ENCODE measurements at places on chromosomes 12 and 14.

GRCh38 chr14:22026527-22026926 lies 352.9 kb upstream of the OR4E1 start:
- no peak for DNase-seq

DNA sequence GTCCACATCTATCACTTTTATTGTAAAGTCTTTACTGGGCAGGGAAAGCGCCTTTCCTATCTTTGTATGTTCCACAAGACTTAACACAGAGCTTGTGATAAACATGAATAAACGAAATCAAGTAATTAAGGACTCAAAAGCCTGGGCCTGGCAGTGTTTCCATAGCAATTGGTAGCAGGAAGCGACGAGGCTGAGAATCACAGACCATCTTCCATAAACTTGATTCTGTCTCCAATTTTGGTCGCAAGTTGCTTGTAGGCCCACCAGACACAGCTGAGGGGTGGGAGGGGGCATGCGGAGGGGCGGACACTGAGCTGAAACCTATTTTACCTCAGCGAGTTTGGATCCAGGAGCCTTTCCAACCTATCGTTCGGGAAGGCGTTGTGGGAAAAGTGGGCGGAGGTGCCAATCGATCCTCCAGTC lies 302 bp downstream of the CCDC38 start:
- DNase-seq: no peak

DNA sequence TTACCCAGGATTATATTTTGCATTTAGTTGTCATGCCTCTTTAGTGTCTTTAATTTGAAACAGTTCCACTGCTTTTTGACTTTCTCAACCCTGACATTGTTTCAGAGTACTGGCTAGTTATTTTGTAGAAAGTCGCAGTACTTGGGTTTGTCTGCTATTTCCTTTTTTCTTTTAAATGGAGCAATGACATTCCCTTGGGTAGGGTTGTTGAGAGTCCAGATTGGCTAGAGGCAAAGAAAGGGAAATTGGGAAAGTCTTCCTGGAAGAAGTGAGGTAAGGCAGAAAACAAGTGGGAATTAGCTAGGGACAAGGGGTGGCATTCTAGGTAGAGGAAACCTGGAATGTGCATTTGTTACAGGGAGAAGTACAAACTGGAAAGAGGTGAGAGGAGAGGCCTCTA lies 245.9 kb downstream of the EMP1 start:
- DNase-seq: no peak

GRCh38 chr12:20704860-20705259 lies 9.7 kb downstream of the SLCO1C1 start:
- no peak for DNase-seq

DNA sequence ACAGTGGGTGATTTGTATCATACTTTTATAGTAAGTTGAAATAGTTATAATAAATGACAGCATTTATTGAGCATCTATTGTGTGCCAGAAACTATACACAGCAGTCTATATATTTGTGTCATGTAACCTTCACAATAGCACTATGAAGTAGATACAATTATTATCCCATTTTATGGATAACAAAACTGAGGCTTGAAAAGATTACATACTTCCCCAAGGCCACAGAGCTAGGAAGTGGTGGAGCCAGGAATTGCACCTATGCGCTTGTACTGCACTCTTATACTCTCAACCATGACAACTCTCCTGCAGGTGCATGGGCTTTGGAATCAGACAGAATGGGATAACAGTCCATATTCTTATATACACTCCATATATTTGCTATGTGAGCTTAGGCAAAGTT lies 110.6 kb upstream of the SOX5 start:
- no peak for DNase-seq

DNA sequence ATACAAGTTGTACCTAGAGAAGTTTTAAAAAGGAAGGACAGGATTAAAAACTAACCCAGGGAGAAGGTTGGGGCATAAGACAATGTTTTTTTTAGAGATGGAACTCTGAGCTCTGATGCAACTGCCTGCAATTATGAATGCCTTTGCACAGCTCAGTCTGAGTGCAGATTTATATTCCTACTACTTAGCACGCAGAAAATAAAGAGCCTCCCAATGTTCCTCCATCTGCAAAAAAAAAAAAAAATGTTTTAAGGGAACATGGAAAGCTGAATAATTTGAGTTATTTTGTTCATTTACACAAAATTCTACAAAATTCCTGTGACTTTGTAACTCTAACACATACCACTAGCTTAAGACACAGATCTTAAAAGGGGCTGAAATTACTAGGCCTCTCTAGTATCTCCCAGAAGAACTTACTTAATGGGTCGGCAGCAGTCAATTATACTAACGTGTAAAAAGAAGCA lies 15.7 kb downstream of the CLIP1 start:
- no peak for DNase-seq

DNA sequence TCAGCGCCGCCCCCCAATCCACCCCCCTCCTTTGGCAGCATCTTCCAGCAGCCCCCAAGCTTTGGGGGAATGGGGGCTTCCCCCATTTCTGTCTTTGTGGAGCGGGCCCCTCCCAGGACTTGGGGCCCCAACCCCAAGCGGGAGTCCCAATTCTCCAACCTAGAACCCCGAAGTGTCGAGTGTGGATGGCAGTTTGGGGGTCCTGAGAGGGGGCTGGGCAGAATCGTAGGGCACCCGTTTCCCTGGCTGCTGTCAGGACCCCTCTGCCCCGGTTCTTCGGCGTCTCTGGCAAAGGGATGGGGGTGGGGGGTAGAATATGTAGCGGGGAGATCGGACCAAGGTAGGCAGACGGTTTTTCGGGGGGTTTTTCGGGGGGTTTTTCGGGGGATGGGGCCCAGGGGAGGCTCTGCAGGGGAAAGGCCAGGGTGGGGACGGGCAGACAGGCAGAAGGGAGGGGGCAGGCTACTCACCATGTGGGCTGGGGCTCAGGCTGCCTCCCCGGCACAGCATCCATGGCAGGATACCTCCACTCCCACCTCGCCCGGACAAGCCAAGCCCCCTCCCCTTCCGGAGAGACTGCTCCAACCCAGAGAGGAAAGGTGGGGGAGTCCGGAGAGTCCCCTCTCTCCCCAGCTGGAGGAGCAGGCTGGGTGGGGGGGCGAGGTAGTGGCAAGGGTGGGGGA lies 739 bp downstream of the JPH4 start:
- no peak for DNase-seq

GRCh38 chr14:75409316-75410205 lies 18.3 kb upstream of the JDP2 start:
- DNase-seq: no peak

DNA sequence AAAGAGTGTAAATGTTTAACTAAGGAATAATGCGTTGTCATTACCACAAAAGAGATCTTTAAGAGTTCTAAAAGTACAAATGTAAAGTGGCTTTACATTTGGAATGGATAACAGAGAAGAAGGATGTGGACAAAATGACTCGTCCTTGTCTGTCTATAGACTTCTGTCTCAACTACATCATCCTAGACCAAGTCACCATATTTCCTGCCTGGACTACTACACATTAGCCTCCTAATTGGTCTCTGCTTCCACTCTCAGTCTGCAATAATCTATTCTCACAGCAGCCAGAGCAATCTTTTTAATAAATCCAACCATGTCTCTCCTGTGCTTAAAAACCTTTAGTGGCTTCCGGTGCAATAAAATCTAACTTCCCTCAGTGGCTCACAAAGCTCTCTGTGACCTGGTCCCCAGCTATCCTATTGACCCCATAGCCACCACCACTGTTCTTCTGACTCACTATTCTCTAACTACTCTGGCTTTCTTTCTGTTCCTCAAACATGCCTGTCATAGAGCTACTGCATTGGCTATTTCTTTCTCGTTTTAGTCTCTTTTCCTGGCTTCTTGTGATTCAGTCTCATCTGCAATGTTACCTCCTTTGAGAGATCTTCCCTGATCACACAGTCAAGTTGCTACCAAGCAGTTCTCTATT lies 91.1 kb downstream of the MYF5 start:
- no peak for DNase-seq

DNA sequence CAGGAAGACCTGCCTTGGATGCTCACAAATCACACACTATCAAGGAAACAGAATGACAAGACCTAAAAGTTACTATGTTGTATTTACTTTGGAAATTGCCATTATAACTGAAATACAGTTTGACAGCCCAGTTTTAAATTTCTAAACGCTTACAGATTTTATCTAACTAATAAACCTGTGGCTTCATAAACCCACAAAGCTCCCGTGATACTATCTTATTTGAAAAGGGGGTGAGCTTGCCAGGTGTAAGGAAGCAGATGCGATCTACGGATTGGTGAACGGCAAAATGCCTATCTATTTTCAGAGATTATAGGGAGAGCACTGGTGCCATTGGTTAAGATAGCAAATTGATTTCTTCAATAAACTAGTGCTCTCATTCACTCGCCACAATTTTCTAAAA lies 485.5 kb downstream of the BCAT1 start:
- DNase-seq: no peak

DNA sequence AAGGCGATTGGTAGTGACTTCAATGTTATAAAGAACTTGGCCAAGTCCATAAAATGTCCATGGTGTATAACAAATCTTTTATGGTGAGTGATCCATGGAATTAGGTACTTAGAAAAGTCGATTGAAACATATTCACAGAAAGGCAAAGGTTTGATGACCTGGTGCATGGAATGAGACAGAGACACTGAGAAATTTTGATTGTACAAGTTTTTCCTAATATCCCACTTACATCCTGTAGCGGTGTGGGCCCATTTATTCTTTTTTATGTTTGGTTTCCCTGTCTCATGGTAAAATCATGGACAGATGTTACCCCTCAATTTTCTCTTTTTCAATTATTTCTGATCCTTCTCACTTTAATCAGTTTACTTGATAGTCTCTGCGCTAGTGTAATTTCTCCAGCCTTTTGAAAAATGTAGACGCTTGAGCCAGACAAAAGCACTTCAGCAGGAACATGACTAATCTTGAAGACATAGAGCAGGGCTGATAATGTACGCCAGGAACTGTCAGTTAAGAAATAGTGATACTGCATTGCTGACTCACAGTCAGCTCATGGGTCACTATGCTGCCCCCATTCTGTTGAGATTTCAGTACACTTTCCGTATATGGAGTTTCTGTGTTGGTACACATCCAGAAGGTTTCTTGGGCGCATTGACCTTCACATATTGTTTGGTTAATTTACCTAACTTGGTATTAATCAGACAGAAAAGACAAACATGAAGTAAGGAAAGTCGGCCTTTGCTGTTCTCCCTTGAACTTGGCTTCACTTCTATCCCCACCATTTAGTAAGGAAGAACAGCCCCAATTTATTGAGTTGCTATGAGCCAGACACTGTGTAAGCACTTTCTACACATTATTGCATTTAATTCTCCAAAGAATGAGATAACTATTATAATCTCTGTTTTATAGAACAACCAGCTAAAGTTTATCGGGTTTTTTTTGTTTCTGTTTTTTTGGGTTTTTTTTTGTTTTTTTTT lies 841.7 kb downstream of the DIO2 start:
- no peak for DNase-seq

DNA sequence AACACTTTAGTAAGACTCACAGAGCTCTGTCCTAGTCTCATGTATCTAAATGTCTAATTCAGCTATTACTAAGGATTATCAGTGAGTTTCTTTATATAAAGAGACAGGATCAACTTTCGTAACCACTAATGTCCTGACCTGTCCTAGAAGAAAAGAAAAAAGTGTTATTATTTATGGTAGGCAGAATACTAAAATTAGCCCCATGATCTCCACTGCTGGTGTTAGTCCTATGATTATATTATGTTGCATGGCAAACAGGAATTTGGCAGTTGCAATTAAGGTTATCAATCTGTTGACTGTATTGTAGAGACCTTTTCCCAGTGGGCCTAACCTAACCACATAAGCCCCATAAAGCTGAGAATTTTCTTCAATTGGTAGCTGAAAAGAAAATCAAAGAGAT lies 132.9 kb upstream of the DIO2 start:
- no peak for DNase-seq

GRCh38 chr14:21070083-21070609 lies at the start of gene ARHGEF40:
Gene ARHGEF40 (plus strand): TSS chr14:21070304. CDS start chr14:21070397, 93 bp downstream.
- DNase-seq: no peak

GRCh38 chr12:60805364-60805763 lies 1209.5 kb downstream of the SLC16A7 start:
- peak; percentile 20 for DNase-seq

GRCh38 chr12:31298922-31299321 lies 27.0 kb downstream of the SINHCAF start:
- DNase-seq: no peak

- DNase-seq: no peak
Measured at GRCh38 chr12:89309815-89310214, 42.5 kb downstream of the DUSP6 start.

DNA sequence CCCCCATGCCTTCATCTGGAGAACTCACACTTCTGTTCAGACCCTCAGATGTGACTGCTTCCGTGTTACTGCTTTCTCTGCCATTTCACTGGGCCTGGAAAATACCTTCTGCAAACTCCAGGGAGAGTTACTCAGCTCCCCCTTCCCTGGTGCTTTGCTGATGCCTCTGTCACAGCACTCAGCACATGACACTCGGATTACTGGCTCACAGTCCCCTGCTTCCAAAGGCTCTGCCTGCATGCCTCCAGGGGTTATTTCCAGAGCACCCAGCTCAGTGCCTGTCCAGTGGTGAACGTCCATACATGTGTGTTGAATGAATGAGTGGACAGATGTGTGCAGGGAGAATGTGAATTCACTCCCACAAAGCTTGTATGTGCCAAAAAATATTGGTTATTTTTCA lies 237.2 kb upstream of the FKBP4 start:
- no peak for DNase-seq

DNA sequence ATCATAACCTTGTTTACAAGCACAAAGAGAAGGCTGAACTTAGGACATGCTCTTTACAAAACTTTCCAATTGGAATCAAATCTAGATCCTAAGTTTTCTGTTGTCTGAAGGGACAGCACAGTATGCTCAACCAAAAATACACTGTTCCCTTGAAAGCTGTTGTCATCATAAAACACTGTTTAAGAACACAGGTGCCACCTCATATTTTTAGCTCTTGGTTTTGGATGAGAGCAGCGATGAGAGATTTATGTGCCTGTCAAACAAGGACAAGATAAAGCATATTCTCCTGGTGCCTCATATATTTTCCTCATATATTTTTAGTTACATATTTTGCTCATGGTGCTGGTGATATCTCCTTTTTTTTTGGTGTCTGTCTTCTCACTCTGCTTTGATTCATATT lies 788.4 kb downstream of the AACS start:
- DNase-seq: no peak

DNA sequence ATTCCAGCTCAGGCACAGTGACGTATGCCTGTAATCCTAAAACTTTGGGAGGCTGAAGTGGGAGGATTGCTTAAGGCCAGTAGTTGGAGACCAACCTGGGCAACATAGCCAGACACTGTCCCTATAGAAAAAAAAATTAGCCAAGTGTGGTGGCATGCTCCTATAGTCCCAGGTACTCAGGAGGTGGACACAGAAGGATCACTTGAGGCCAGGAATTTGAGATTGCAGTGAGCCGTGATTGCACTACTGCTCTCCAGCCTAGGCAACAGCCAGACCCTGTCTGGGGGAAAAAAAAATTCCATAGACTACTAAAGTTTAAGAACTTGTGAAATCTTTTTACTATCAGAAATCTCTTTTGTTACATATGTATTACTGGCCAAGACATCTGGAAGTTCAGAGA lies 6.6 kb downstream of the FAM177A1 start:
- no peak for DNase-seq

DNA sequence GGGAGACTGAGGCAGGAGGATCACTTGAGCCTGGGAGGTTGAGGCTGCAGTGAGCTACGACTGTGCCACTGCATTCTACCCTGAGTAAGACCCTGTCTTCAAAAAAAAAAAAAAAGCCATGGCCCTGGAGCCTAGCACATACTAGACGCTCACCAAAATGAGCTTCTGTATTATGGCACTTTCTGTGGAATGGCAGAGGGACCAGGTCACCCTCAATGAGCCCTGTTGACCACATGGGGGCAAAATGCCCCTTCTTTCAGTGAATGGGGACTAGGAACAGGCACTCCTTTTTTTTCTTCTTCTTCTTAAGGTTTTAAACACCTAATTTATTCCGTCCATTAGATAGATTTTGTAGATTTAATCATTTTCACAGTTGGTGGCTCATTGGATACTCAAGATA lies 50.5 kb downstream of the FAM222A start:
- no peak for DNase-seq

All from SHP77 treated with DMSO at 0.1 percent for 48 hours (cell line).